ENCODE measurements at places on chromosomes 16 and 17. TPM values are rescaled to one million over a fixed set of nuclear protein-coding genes. Genes with fewer than 3 reads are reported as not detected.

The OTOP3 gene
- polyA plus RNA-seq = not detected

DNA sequence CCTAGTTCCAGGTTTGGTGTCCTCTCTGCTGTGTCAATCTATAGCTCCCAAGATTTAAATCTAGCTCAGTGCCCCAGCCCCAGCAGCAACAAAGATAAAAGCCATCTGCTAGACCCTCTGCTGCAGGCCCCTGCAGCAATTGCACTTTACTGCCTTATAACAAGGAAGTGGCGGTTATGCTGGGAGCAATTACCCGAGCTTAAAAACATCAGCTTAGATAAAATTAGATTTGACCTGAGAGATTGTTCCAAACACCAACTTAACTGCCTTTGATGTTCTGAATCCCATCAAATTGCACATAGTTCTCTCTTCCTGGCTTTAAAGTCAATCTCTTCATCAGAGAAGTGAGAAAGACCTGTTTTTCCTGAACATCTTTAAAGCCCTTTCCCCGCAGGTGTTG lies 62.4 kb upstream of the SHISA6 start:
- DNase-seq = no peak

GRCh38 chr16:22888791-22889190 lies 74.8 kb downstream of the HS3ST2 start:
- no peak for DNase-seq

The ICAM2 gene
- polyA plus RNA-seq = 1.1 TPM

The TNFSF12 gene
- polyA plus RNA-seq = 34.4 TPM

The TBL3 gene
- polyA plus RNA-seq = 25.4 TPM

The HOXB6 gene
- polyA plus RNA-seq = 28.9 TPM

DNA sequence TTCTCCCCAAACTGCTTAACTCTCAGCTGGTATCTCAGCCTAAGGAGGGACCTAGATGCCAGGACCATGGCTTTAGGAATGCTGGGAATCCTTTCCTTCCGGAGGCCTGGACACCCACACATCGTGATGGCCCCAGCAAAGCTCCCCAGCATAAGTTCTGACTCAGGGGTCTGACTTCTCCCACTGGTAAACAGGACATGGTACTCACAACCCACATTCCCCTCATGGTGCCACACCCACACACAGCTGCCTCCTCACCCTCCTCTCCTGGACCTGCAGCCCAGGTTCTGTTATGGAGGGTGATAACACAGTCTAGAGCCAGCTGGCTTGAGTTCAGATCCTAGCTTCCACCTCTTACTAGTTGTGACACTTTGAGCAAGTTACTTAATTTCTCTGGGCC lies 719 bp upstream of the RNF227 start:
- DNase-seq = no peak

- no peak for DNase-seq
Observed at GRCh38 chr16:31477220-31478216, 5.4 kb upstream of the SLC5A2 start.

GRCh38 chr17:47757386-47757785 lies 24.4 kb downstream of the TBX21 start:
- DNase-seq = no peak

DNA sequence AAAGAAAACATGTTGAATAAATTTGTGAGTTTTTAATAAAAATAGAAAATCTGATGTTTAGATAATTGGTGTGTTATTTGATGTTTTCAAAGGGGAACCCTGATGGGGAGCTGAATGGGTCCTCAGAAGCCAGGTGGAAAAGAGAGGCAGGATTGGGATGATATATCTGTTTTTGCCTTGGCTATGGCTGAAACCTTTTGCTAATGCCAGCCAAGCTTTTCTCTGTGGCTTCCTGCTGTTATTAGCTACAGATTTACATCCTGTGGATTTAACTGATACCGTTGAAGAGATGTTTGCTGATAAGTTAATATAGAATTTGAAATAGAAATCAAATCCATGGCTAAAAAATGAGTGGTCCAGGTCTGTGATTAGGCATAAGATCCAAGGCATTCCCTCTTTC lies 4.2 kb upstream of the AATF start:
- DNase-seq = no peak

The CDH11 gene
- polyA plus RNA-seq = 290 TPM

DNA sequence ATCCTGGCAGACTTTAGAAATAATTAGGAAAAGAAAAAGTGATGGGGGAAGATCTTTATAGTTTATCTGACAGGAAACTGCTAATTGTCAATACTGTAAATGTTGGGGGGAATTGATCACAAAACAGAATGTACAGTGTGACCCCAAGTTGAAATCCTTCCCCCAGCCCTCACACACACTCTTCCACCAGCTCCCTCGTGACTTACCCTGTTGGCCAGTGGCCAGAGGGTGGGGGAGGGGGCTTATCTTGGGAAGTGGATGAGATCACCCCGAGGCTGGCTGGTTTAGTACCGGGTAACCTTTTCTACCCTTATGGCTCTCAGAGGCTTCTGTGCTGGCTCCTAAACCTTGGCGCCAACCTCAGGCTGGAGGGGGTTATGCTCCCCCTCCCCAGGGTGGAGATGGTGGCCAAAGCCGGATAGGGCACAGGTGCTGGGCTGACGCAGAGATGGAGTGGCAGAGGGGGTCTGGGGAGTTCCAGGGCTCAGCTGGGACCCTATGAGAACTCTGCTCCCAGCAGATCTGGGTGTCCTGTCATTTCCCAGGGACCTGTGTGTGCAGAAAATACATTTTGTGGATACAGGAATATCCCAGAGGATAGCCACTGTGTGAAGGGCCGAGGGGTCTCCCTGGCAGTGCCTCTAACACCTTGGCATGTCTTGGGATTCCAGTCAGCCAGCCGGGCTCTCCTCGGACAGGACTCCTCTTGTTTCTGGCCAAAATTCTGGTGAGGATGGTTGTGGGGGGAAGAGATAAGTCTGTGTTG lies 18.6 kb downstream of the CDH16 start:
- peak; percentile 63 for DNase-seq

All from fibroblast of lung (primary cell).